ENCODE measurements at places on chromosomes 4 and X. TPM values are rescaled to one million over a fixed set of nuclear protein-coding genes. Genes with fewer than 3 reads are reported as not detected.
A peak's percentile ranks its signal among the peaks of the same experiment; 100 is the strongest.

CXCL10 gene
- not detected for total RNA-seq

- H3K4me1 ChIP-seq = peaks cover 17% of the 10 kb centered on the region
- no peaks in the 10 kb centered on the region for H3K27me3 ChIP-seq
- H3K4me3 ChIP-seq = no peak overlapping the region
- no peak overlapping the region for H3K27ac ChIP-seq
- no peak for DNase-seq
These were observed 96.5 kb downstream of the GATB start for GRCh38 chr4:151664289-151664688.

DNA sequence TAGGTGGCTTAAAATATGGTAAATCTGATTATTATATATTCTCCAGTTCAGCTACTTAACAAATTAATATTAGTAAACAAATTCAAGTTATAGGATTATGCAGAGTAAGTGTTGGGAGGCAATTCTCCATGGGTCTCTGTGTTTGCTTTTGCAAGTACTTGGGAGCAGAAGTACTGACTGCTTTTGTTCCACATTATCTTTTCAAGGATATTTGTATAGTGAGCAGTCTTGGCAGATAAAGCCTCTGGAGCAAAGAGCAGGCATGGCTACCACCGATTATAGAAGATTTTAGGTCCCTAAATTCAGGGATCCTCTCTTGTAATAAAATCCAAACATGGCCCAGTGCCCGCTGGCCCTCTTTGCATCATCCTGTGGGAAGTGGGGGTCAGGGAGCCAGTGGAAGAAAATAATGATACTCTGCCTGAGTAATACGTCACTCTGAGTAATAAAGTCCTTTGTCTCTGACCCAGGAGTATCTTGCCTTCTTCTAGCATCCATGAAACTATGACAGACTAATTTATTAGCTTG, 23.2 kb downstream of the NDNF start:
- no peaks in the 10 kb centered on the region for H3K36me3 ChIP-seq
- H3K27ac ChIP-seq = no peak overlapping the region
- H3K27me3 ChIP-seq = no peaks in the 10 kb centered on the region
- DNase-seq = no peak

AMBN gene
- total RNA-seq = not detected

DNA sequence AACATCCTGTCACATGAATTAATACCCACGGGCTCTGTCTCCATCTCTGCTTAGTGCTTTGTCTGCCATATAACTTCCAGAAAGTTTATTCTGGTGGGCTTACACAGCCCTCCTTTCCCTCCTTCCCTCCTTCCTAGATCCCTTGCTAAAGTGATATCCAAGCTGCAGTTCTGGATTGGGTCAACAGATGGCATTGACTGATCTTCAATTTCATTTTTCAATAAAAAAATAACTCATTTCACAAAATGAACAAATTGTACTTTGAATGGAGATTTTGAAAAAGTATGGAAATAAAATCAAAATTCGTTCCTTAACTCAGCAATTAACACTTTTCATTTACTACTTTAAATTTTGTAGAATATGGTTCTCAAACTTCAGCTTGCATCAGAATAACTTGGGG, 94.9 kb downstream of the NXF2 start:
- no peaks in the 10 kb centered on the region for H3K36me3 ChIP-seq
- peak; percentile 6 for DNase-seq
- H3K4me1 ChIP-seq = no peaks in the 10 kb centered on the region
- H3K4me3 ChIP-seq = no peak overlapping the region
- H3K27ac ChIP-seq = no peak overlapping the region
- no peaks in the 10 kb centered on the region for H3K27me3 ChIP-seq

TMPRSS11F gene
- not detected for total RNA-seq

- H3K27ac ChIP-seq = no peak overlapping the region
- H3K4me3 ChIP-seq = no peak overlapping the region
- no peaks in the 10 kb centered on the region for H3K4me1 ChIP-seq
- no peaks in the 10 kb centered on the region for H3K36me3 ChIP-seq
- DNase-seq = peak; percentile 2
- no peaks in the 10 kb centered on the region for H3K27me3 ChIP-seq
These were observed 232.3 kb downstream of the PABPC4L start for GRCh38 chr4:133969202-133969848.

SLC34A2 gene
- not detected for total RNA-seq

DNA sequence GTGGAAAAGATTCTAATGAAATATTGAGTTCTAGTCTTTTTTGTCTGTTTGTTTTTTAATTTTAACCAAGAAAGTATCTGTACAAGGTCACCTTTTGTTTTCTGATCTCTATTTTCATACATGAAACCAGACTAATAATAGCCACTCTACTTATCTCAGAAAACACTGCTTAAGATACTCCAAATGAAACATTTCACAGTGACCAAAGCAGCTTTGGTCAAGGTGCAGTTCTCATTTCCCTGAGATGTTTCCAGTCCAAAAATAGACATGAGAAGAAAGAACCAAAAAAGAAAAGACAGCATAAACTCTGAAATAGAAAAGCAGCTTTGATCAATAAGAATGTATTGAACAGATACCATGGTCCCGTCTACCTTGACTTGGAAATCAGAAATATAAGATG, 782.8 kb downstream of the RAB28 start:
- H3K27me3 ChIP-seq = no peaks in the 10 kb centered on the region
- no peak for DNase-seq
- no peak overlapping the region for H3K4me3 ChIP-seq
- no peaks in the 10 kb centered on the region for H3K36me3 ChIP-seq
- no peaks in the 10 kb centered on the region for H3K4me1 ChIP-seq

GRCh38 chrX:40240844-40241243, 143.1 kb upstream of the BCOR start:
- no peaks in the 10 kb centered on the region for H3K4me1 ChIP-seq
- no peak for DNase-seq
- H3K27ac ChIP-seq = no peak overlapping the region

DNA sequence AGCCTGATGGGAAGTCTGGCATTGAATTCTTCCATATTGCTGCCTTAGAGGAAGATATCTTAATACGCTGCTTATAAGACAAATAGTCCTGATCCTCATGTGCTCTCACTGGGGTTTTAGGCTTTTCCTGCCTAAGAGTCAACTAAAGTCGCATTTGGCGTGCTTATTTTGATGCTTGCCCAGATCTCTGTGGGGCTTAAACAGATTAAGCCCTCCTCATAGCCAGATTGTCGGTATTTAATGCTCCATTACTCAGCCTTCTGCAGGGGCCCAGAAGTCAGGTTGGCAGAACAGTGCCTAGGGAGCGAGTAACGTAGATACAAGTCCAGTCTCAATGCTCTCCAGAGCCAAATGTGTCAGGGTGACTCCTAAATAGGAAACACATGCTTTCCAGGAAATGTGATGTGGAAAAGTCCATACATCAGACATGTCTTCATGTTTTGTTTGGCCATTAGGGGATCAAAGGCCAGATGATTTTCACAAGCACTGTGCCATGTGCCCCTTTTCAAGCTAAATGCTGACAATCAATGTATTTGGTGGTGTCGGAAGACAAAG, 262.8 kb downstream of the PRDM5 start:
- no peak overlapping the region for H3K27ac ChIP-seq
- H3K4me3 ChIP-seq = no peak overlapping the region
- H3K4me1 ChIP-seq = no peaks in the 10 kb centered on the region
- H3K36me3 ChIP-seq = no peaks in the 10 kb centered on the region
- no peaks in the 10 kb centered on the region for H3K27me3 ChIP-seq

MAGEA10 gene
- not detected for total RNA-seq

DNA sequence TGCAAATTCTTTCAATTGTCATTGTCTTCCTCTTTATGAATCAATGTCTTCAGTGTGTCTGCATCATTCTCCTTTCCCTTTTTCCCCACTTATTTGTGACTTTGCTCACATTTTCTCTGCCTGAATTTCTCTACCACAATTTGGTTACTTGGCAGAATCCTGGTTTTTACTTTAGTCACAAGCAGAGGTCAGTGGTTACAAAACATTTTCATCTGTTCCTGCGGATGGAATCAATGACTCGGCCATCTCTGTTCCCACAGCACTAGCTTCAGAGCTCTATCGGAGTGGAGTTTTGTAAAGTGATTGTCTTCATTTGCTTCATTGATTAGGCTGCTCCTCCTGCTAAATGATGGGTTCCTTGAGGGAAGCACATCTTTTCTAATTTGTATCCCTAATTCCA, 501.3 kb upstream of the AADAT start:
- no peaks in the 10 kb centered on the region for H3K4me1 ChIP-seq
- no peak overlapping the region for H3K4me3 ChIP-seq
- H3K36me3 ChIP-seq = no peaks in the 10 kb centered on the region
- peak; percentile 36 for DNase-seq

- no peak overlapping the region for H3K27ac ChIP-seq
- H3K36me3 ChIP-seq = no peaks in the 10 kb centered on the region
- no peak overlapping the region for H3K4me3 ChIP-seq
- no peaks in the 10 kb centered on the region for H3K4me1 ChIP-seq
These were observed 54.5 kb downstream of the ANXA5 start for GRCh38 chr4:121642292-121642691.

EXOC1L gene
- total RNA-seq = not detected

DNA sequence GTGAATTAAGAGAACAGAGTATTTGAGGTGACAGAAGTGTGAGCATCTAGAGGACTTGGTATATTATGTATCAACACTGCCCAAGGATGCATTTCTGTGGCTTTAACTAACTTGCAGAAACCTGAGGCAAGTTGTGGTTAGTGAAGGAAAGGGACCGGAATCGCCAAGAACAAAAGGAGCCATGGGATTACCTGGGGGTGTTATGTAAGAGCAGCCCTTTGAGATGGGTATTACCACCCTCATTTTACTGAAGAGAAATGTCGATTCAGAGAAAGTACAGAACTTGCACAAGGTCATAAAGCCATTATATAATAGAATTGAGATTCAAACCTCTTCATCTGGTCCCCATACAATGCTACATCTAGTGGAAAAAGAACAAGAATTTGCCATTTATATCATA, 14.3 kb downstream of the TENM3 start:
- no peaks in the 10 kb centered on the region for H3K4me1 ChIP-seq
- H3K4me3 ChIP-seq = no peak overlapping the region
- H3K27ac ChIP-seq = no peak overlapping the region
- H3K27me3 ChIP-seq = no peaks in the 10 kb centered on the region
- no peaks in the 10 kb centered on the region for H3K36me3 ChIP-seq
